Dorsolateral prefrontal cortex (tissue), 122 donors: ENCODE measurements at places on chromosomes 5 and 9.

- DNase-seq = no peak
Observed at GRCh38 chr5:68245319-68245718, 29.8 kb downstream of the PIK3R1 start.

DNA sequence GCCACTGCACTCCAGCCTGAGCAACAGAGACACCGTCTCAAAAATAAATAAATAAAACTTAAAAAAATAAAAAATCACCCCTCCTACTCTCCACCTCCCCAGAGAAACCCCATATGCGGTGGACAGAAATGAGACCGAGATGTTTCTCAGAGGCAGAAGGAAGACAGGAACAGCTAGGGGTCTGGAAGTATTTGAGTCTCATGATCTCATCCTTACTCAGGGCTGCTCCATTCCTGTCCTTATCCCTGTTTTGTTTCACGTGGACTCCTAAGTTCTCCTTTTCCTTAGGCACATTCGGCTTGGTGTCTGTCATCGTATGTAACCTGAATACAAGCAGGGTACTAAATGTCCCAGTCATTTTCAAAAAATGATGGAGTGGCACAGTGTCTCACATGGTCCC lies 76.1 kb downstream of the C9orf50 start:
- no peak for DNase-seq

- no peak for DNase-seq
Observed at GRCh38 chr5:65068410-65068809, 299.7 kb downstream of the CWC27 start.

DNA sequence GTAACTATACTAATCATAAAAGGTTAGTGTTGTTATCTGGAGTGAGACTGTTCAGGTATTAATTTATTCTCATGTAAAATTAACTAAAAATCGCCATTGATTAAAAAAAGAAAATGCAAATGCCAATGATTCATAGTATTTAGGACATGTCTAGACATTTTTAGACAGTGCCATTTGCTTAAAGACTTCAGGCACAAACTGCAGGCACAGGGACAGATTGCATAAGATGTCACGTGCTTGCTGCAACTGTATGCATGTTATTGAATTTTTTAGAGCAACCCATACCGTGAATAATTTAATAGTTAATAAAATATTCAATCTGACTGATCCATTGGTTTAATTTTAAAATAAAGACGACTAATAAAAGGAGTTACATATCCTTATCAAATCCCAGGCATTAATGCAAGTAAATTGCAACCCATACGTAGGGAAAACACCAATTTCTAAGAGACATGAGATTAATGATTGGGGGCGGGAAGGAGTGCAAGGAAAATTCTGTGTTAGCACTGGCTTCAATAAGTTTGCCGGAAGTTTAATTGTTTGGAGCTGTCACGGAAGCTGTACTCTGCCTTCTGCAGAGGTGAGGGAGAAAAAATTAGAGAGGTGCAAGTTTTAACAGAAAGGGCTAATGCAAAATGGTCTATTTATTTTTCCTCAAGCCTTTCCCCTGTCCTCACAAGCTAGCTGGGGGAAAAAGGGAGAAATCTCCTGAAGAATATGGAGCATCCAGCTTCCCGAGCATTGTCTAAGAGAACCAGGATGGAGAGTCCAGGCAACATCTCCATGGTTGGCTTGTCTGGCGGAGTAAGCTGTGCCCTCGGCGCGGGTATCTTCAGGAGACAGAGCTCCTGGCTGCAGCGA lies 2.9 kb downstream of the EDIL3 start:
- DNase-seq = peak; percentile 32

DNA sequence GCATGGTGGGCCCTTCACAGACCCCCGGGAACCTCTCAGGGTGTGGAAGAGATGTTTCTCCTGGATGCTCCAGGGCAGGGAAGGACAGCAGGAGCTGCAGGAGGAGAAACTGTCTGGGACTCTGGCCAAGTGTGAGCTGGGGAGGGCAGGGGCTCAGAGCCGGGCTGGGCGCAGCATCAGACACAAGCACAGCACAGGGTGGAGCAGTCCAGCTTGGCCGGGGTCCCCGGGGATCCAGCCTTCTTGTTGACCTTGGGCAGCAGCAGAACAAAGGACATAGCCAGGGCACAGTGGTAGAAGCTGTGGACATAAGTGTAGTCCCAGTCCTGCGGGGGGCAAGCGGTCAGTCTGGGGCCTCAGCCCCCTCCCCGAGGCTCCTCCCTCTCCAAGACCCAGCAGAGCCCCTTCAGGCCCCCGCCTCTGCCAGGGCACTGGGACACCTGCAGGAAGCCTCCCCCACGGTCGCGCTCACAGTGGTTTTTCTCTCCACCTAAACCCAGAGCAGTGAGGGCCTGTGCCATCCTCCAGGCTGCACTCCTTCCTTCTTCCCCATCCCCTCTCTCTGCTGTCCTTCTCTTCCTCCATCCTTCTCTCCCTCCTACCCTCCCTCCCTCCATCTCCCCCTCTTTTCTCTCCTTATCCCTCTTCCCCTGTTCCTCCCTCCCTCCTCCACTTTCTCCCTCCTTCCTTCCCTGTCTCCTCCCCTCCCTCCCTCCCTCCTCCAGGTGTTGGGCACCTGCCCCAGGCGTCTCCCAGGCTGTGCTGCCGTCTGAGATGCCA lies 10.1 kb downstream of the MYMK start:
- peak; percentile 69 for DNase-seq

- no peak for DNase-seq
Observed at GRCh38 chr9:113957821-113958341, 81.8 kb downstream of the ZNF618 start.

GRCh38 chr9:16294133-16294770 lies 576.2 kb downstream of the BNC2 start:
- no peak for DNase-seq

- DNase-seq = no peak
Observed at GRCh38 chr5:147767048-147767447, 15.5 kb downstream of the JAKMIP2 start.

DNA sequence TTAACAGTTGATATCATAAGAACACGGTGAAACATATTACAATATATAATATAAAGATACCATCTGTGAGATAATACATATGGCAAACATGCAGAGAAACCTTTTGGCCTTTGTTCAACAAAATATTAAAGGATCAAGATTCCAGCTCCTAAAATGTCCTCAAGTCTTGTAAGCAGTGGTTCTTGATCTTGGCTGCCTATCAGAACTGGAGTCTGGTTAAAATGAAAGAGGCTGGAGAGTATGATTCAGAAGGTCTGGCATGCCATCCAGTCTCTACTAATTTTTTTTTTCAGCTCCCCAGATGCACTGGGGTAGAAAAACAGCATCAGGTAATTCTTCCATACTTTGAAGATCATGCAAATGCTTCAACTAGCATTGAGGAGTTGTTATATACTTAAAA lies 83.2 kb downstream of the TNC start:
- no peak for DNase-seq

GRCh38 chr5:126594748-126595485 lies at the start of gene ALDH7A1:
Gene ALDH7A1, minus strand, starts transcription at chr5:126595219. Its CDS starts 21 bp downstream, at chr5:126595198.
- peak; percentile 84 for DNase-seq
